ENCODE measurements at places on chromosomes 5 and 9.

DNA sequence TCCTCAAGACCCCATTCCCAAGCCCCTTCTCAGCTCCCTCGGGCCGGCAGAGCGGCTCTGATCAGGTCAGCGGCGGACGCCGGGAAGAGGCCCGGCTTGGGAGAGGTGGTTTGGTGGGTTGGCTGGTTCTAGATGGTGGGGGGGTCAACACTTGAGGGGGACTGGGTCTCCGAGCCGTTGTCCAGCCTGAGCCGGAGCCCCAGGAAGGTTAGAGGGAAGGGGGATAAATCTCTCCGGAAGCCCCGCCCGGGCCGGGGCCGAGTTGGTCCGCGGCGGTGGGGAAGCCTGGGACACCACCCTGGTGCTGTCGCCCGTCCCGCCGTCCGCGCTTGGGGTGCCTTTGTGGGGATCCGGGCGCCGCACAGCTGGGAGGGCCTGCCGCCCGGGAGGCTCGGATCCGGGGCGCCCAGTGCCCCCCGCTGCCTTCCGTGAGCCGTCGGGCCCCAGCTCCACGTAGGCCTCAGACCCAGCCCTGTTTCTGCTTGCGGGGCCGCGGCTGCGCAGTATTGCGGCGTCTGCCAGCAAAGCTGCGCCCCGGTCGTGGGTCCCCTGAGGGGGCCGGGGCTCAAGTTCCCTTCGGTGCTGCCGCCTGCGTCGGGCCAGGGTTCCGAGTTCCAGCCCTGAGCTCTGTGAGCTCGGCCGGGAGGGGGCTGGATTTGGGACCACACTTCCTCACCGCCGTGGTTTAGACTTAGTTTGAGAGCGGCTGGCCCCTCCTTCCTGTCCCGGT is 542 bp upstream of the TRIM52 start:
- DNase-seq, result peak; percentile 71

GRCh38 chr9:17057729-17058128 is 77.1 kb upstream of the CNTLN start:
- DNase-seq, result no peak

- DNase-seq, result no peak
These were observed 8.2 kb downstream of the RAPGEF1 start for GRCh38 chr9:131731644-131732043.

- peak; percentile 29 for DNase-seq
These were observed 2.5 kb upstream of the KDM3B start for GRCh38 chr5:138349852-138350562.

- peak; percentile 47 for DNase-seq
These were observed 593.7 kb downstream of the DNAH5 start for GRCh38 chr5:13350767-13351166.

- DNase-seq, result no peak
These were observed 135.6 kb upstream of the RORB start for GRCh38 chr9:74361508-74361907.

DNA sequence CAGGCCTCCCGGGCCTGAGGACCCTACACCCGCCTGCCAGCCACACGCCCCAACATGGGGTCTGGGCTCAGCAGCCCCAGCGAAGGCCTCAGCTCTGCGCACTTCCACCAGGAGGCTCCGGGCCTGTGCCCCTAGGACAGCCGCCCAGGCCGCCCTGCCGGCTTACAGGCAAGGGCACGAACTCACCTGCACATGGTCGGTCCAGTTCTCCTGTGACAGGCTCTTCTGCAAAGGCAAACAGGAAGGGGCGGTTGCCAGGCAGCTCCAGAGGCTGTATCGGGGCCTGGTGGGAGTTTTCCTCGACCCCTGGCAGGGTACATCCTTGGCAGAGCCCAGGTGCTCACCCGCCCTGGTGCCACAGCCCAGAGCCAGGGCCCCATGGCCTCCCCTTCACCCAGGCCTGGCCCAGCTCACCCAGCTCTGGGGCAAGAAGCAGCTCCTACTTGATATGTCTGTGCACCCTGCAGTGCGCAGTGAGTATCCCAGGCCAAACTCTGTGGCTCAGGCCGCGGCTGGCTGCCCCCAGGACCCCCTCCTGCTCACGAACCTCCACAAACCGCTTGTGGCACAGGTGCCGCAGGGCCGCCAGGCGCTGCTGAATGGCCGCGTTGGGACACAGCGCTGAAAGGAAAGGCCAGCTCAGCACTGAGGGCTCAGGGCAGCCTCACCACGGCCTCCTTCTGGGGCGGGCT is 52.2 kb upstream of the NRARP start:
- DNase-seq, result no peak

DNA sequence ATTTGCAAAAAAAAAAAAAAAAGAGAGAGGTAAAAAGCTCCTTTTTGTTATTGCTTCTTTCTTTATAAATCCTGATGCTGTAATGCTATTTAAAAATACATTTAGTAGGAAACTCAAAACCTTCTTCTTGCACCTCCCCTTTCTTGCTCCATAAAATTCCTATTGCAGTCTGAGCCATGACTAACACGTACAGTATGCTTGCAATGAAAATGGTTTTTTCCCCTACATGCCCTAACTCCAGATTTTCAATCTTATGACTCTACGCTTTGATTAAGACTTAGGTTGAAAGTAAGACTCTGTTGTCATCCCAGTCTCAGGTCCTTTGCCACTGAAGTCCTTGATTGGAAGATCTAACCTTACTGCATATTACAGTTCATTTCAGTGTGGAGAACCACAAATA is 23.9 kb downstream of the FGF10 start:
- peak; percentile 59 for DNase-seq

DNA sequence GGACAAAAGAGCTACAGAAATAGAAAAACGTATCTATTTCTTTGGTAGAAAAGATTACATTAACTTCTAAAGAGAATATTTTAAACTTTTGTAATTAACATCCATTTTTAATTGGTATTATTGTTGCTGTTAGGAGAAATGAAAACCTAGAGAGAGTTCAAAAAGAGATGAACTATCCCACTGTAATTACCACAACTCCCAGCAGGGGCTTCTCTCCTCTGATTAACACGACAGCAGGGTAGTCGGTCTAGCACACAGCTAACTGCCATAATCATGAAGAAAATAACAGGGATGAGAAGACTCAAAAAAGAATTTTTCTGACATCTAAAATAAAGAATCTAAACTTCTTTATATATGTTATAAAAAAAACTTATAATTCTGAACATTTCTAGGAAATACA is 86.2 kb upstream of the CDH9 start:
- DNase-seq, result peak; percentile 9

DNA sequence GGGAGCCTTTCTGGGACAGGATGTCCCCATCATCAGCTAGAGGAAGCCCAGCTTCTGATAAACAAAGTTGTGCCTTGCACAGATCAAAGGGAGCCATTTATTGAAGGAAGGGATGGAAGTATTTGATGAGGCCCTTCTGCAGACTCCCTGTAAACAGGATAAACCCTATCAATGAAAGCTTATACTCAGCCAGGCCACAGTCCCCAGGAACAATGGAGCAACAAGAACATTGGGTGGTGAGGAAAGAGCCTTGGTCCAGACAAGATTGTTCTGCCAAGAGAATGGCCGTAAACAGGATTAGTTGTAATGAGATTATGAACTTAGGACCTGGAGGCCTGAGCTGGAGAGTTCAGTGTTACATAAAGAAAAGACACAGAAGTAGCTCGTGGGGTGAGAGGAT is 40.5 kb upstream of the LIFR start:
- DNase-seq, result no peak

DNA sequence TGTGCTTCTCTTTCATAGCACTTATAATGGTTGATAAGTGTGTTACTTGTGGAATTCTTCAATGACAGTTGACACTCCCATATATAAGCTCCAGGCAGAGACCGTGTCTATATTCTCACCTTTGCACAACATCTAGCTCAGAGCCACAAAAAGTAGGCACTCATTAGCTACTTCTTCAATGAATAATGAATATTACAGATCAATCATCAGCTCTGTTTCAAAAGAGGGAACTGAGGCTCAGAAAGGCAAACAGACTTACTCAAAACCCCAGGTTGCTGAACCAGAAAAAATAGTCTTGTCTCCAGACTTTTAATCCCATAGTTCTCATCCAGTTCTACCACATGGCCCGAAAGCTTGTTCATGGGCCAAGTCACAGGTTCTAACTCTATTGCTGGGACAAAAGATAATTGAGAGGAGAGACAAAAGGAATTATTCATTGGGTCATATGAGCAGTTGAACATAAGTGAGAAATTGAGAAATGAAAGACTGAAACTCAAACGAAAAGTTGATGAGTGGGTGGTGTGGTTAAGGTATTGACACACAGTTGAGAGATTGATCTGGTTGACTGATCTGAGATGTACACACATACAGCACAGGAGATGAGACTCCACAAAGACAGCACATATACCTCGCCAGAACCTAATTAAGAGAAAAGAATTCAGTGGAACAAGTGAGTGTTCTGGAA is 381.6 kb downstream of the EFNA5 start:
- DNase-seq, result no peak

DNA sequence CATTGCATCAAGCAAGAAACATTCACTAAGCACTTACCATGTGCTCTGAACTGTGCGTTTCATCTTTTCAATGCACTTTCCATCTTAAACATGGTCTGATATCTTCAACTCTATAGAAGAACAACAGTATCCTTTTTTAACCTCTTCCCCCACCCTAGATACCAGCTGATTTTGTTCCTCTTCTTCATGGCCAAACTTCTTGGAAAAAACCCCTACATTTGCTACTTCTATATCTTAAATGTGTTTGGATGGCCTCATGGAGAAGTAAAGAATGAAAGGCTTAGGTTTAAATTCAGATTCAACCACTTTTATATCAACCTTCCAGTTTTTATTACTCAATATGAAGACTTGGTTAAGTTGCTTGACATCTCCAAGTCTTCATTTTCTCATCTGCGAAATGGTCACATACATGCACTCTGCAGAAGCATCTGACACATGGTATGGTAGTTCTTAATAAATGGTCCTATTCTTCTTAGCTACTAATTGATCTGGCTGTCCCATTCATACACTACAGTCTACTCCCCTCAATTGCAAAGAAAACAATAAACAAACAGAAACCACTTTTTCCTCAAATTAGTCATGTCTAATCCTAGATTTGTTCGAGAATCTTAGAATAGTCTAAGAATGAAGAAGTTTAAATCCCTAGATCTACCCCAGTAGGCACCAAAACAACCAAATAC is 59.4 kb downstream of the FYB1 start:
- DNase-seq, result no peak

DNA sequence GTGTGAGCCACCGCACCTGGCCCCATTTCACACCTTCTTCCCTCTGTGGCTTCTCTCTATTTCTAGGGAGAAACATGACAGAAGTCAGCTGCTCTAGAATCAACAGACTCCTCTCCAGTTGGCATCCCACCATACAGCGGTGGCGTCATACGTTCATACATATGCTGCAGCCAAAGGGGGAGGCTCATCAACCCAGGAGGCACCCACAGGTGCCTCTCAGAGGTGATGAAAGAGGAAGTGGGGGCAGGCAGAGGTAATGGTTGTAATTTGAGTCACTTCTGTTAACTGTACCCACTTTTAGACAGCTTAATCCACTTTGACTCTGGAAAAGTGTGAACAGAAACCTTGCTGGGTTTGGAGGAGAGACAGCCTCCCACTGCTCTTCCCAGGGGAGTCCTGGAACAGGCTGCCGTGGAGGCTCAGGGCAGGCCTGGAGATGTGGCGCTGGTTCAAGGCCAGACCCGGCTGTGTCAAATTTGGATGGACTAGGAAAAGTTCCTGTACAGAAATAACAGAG is 47.3 kb upstream of the SUB1 start:
- no peak for DNase-seq

DNA sequence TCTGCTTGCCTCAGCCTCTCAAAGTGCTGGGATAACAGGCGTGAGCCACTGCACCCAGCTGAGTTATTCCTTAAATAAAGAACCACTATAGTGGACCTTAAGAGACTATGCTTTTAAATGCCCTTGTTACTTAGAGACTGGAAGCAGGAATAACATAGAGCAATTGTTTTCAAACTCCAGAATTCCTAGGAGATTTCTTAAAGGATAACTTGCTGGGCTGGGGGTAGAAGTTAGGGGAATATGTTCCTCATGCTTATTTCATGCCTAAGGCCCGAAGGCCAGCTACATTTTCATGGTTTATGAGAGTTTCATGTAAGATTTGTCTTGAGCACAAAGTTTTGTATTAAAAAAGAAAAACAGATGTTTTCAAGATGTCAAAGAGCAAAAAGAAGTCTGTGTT is 48.2 kb downstream of the CSNK1A1 start:
- DNase-seq, result peak; percentile 29

- no peak for DNase-seq
These were observed 32.8 kb downstream of the RUSC2 start for GRCh38 chr9:35522700-35523099.

- no peak for DNase-seq
These were observed 133.7 kb downstream of the PRELID2 start for GRCh38 chr5:145701404-145701803.

DNA sequence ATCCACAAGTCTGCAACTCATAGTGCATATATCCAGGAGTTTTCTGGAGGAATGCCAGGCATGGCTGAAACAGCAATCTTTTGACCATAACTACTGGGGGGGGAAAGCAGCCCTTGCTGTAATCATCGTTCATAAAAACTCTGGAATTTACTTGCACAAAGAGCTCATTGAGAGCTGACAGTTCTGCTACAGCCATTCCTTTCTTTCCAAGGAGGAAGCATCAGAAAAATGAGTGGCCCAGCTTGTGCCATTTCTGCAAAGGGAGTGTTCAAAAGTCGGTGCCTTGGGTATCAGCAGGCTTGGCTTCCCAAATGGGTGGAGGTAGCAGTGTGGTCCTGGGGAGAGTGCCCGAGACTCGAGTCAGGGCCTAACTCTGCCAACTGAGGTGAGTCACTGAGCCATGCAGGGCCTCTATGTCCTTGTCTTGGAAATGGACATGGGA is 101.5 kb downstream of the GCNT1 start:
- peak; percentile 80 for DNase-seq

- no peak for DNase-seq
These were observed 319.8 kb downstream of the GADD45G start for GRCh38 chr9:89924611-89925010.

DNA sequence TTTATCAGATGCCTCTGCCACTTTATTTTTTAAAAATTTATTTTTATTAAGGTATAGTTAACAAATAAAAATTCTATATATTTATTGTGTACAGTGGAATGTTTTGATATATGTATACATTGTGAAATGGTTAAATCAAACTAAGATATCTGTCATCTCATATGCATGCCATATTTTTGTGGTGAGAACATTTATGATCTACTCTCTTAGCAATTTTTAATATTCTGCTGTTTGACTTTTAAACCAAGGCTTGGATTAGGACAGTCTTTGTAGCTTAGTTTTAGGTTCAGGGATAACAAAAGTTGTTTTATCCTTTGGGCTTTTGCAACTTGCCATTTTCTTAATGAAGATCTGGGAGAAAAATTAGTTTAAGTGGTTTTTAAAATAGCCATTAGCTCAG is 46.0 kb upstream of the CDKN2B start:
- no peak for DNase-seq

GRCh38 chr5:172412724-172413286 is 41.5 kb downstream of the SH3PXD2B start:
- peak; percentile 100 for DNase-seq

GRCh38 chr9:19009391-19009965 is 23.5 kb downstream of the SAXO1 start:
- no peak for DNase-seq

DNA sequence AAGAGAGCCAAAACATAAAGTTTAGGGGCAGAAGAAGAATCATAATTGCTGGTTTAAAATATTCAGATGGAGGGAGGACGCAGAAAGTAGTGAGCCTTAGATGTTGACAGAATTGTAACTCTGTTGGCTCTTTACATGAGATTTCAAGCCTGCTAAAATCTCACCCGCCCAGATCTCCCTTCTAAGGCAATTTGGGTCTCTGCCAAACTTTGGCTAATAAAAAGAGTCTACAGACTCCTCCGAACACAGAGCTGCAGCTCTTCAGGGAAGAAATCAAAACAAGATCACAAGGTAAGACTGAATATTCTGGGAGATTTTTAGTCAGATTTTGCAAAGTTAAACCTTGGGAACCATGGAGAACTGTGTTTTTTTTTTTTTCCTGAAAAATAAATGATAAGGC is at the start of gene IL33:
Gene IL33 (plus strand): TSS at position 246 of the 400 bp plus-strand sequence. CDS start 25,888 bp downstream, outside the sequence.
- DNase-seq, result no peak
